NCI-H1930 (cell line): ENCODE measurements at places on chromosomes 7 and 10.

GRCh38 chr10:17029239-17029580 is 100.4 kb downstream of the CUBN start:
- no peak for DNase-seq

- no peak for DNase-seq
These were observed 542.4 kb downstream of the ACTR3B start for GRCh38 chr7:153301936-153302335.

DNA sequence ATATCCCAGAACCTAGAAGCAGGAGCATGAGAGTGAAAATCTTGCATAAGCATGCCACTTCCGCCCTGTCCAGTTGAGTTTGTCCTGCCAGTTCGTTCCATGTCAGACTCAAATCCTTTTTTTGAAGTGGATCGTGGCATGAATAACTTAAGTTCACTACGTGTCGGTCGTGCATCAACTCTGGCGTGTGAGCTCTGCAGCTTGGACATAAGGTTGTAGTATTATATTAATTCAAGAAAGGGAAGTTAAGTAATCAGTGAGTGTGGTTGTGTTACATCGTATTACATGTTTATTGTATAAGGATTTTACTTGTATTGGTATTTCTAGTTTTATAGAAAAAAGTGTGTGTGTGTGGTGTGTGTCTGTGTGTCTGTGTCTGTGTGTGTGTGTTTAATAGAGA is 23.0 kb downstream of the CDC123 start:
- no peak for DNase-seq

- no peak for DNase-seq
These were observed 798 bp downstream of the PPIF start for GRCh38 chr10:79347894-79348639.

GRCh38 chr7:40267583-40267982 is 132.8 kb downstream of the SUGCT start:
- no peak for DNase-seq

DNA sequence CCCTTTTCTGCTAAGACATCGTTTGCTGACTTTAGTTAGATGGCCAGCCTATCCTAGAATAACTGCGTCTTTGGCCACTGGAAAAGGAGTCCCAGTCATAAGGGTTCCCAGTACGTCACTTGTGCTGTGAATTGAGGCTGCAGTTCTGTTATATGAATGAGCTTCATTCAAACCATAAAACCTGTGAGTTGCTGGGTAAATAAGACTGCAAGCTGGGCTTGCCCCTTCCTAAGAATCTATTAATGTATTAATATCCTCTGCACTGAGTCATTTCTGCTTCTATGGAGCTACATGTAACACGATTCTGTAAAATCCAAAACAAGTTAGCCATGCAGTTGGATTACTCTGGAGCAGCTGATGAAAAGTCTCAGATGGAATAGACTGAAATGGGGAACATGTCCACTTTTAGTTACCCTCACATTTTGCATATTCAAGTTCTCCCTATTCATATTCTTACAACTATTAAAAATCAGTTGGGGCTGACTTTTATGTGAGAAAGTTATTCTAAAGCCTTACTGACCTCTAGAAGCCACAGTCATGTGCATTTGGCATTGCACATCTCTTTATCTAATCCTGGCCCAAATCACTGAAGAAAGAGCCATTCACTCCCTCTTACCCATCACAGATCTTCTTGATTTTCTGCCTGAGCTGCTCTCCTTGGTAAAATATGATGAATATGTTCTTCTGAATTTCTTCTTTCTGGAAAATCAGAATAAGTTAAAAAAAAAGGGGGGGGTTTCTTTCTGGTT is 41.8 kb upstream of the TMEM213 start:
- no peak for DNase-seq

- DNase-seq = no peak
These were observed 90.8 kb downstream of the JMJD1C start for GRCh38 chr10:63374991-63375390.

DNA sequence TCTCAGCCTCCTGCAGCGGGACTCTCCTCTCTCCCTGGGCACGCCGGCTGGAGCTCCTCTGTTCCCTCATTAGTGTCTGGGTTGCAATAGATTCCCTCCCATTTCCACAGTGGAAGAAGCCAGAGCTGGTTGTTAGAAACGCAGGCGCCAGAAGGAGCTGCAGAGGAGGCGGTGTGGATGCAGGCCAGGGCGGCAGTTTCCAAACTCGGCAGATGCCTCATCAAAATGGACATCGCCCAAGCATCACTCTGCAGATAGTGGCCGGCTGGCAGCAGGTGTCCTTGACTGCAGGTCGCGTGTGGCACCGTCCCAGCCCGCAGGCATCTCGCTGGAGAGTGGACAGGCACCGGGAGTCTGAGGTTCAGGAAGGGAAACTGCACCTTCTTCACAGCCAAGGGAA is 201.8 kb downstream of the TCERG1L start:
- DNase-seq = no peak

DNA sequence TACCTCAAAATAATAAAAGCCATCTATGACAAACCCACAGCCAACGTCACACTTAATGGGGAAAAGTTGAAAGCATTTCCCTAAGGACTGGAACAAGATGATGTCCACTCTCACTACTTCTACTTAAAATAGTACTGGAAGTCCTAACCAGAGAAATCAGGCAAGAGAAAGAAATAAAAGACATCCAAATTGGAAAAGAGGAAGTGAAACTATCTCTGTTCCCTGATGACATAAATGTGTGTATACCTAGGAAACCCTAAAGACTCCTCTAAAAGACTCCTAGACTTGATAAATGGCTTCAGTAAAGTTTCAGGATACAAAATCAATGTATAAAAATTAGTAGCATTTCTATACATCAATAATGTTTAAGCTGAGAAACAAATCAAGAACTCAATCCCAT is 314.1 kb downstream of the WDR37 start:
- no peak for DNase-seq
